ENCODE measurements at places on chromosomes 4 and X.
A peak's percentile ranks its signal among the peaks of the same experiment; 100 is the strongest.

- DNase-seq = peak; percentile 0
Measured at GRCh38 chr4:119314356-119314755, 7.6 kb downstream of the FABP2 start.

DNA sequence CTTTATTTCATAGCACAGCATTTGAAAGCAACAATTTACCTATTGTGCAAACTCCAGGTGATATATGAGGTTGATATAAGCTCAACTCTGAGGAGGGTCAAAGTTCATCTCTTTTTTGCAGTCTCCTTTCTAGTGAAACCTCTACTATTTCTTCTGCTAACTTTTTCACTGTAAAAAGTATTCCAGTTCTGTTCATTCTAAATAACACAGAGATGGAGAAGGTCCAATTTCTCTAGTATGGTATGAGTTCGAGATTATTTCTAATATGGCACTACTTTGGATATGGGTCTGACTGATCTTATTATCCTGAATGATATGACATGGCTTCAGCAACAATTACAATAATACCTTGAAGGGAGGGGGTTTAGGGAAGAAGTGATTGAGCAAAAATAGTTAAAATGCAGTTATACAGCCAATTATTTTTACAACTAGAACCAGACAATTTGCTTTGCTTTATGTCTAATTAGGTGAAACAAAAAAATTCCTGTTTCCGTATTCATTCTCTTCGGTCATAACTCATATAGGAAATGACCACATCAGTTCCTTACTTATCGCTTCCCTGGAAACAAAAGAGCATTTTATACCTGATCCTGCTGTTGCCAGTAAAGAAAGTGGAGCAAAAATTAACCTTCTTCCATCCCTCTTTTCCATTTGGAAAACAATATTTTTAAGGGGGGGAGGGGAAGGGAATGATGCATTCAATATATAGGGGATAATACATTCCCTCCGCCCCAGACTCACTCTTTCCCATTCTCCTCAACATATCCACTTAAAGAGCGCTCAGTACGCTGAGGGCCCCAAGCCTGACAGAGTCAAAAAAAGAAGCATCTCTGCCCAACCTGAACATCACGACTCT lies 1.0 kb downstream of the TBC1D9 start:
- no peak for DNase-seq

- DNase-seq = no peak
Measured at GRCh38 chrX:48714573-48714972, 18.0 kb downstream of the SUV39H1 start.

GRCh38 chr4:6271206-6271605 lies 1.6 kb downstream of the WFS1 start:
- DNase-seq = no peak

- DNase-seq = no peak
Measured at GRCh38 chrX:53486285-53486684, 52.1 kb upstream of the HSD17B10 start.

- DNase-seq = no peak
Measured at GRCh38 chr4:74531963-74532794, 87.2 kb downstream of the AREG start.

DNA sequence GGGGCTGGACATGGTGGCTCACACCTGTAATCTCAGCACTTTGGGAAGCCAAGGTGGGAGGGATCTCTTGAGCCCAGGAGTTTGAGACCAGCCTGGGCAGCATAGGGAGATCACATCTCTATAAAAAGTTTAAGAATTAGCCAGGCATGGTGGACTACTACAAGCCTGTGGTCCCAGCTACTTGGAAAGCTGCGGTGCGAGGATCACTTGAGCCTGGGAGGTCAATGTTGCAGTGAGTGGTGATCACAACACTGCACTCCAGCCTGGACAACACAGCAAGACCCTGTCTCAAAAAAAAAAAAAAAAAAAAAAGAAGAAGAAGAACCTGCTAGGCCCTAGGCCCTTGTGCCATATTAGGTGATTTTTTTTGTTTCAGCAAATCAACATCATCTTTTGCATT lies 12.2 kb downstream of the SRD5A3 start:
- DNase-seq = no peak

DNA sequence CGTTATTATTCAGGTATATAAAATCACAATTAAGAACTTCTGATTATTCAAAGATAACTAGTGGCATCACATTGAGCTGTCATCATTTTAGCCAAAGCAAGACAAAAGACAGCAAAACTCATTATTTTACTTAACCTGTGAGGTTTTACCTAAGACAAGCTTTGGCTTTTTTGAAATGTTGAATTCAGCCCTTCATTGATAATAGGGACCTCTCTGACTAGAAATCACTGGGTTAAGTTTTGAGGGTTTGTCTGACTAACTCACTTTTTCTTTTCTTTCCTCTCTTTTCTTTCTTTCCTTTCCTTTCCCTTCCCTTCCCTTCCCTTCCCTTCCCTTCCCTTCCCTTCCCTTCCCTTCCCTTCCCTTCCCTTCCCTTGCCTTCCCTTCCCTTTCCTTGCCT lies 244.2 kb downstream of the GRXCR1 start:
- DNase-seq = no peak

- DNase-seq = no peak
Measured at GRCh38 chr4:109560687-109561461, 828 bp downstream of the MCUB start.

DNA sequence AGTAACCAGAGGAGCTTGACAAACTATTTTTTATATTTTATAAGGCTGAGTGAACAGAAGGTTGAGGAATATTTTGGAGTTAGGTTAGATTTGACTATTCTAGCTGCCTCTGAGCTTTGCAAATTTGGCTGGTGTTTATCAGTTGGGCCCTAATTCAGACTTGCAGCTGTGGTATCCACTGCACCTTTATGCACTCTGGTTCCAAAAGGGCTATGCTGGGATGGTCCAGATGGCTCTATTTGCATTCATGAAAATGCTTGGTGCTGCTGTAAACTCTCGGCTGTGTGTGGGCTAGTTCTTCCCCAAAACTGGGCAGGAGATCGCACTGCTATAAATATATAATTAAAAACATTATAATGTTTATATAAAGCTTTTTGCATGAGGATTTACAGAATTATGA lies 106.3 kb downstream of the REPS2 start:
- DNase-seq = no peak

DNA sequence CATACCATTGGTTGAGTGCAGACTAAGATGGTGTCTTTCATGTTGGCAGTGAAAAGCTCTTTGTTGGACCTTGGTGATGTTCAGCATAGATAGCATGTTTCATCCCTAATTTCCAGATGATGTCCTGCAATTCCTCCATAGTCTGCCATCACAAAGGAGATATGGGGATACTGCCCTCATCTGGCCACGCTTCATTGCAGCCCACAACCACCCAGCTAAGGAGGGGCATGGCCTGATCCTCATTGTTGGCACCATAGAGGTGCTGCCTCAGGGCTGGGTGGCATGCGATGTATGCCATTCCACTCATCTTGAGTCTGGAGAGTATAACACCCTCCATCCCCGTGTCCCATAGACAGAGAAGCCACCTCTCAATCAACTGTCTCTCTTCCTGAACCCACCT lies 31.5 kb upstream of the NUDT6 start:
- no peak for DNase-seq

DNA sequence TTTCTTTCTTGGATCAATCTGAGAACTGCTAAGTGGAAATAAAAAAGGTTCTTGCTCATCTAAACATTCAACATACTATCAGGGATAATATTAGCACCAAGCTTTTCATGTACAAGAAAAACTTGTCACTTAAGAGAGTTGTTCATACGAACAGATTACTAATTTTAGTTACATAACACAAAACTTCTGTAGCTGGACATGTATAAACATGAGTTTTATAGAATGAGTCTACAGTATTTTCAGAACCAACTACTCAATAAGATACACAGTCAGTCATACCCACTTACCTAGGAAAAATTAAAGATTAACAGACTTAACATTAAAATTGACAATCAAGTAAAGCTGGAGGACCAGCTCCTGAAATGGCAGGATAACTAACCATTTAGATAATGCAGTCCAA lies 540.1 kb upstream of the FAM241A start:
- DNase-seq = no peak

DNA sequence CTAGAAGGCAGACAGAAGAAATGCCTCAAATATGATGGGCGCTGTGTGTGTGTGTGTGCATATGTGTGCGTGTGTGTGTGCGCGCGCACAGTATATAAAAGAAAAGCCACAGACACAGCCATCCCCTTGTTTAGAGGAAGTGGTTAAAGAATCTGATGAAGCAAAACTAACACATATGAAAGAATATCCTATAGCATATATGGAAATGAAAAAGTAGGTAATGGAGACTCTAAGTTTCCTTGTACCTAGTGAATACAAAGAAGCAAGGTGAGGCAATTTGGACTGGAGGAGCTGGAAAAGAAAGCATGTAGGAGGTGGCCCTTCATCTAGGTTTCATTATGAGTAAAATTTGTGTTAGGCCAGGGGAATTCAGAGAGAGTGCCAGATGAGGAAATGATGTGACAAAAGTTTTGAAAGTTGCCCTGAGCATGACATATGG lies 58.6 kb upstream of the MCF2 start:
- DNase-seq = no peak

- no peak for DNase-seq
Measured at GRCh38 chr4:105601406-105601805, 49.0 kb downstream of the ARHGEF38 start.

GRCh38 chr4:26964512-26964911 lies 103.9 kb downstream of the STIM2 start:
- DNase-seq = no peak

- no peak for DNase-seq
Measured at GRCh38 chrX:12843668-12844279, 23.1 kb upstream of the TLR7 start.

DNA sequence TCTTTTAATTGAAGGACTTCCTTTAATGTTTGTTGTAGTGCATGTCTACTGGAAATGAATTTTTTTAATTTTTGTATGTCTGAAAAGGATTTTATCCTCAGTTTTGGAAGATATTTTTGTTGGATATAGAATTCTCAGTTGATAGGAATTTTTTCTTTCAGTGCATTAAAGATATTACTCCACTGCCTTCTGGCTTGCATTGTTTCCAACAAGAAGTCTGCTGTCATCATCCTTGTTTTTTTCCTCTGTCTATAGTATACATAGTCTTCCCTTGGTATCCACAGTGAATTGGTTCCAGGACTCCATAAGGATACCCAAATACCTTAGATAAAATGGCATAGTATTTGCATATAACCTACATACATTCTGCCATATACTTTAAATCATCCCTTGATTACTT lies 33.5 kb downstream of the SCD5 start:
- no peak for DNase-seq

GRCh38 chr4:140130677-140131076 lies 23.3 kb downstream of the MAML3 start:
- no peak for DNase-seq

- no peak for DNase-seq
Measured at GRCh38 chr4:146959692-146960091, 14.0 kb upstream of the TTC29 start.

GRCh38 chrX:116378961-116379360 lies 57.4 kb upstream of the SLC6A14 start:
- no peak for DNase-seq

DNA sequence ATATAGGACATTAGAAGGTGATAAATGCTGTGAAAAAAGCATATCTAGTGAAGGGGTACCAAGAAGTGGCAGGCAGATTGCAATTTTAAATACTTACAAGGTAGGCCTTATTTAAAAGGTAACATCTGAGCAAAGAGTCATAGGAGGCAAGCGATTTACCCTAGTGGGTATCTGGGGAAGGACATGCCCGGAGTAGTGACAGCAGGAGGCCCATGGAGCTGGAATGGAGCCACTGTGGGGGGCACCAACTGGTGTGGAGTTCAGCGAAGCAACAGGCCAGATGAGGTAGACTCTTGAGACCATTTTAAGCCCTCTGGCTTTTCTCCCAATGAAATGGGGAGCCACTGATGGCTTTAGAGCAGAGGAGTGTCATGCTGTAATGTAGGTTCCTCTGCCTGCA lies 37.3 kb downstream of the SEC24D start:
- DNase-seq = no peak

DNA sequence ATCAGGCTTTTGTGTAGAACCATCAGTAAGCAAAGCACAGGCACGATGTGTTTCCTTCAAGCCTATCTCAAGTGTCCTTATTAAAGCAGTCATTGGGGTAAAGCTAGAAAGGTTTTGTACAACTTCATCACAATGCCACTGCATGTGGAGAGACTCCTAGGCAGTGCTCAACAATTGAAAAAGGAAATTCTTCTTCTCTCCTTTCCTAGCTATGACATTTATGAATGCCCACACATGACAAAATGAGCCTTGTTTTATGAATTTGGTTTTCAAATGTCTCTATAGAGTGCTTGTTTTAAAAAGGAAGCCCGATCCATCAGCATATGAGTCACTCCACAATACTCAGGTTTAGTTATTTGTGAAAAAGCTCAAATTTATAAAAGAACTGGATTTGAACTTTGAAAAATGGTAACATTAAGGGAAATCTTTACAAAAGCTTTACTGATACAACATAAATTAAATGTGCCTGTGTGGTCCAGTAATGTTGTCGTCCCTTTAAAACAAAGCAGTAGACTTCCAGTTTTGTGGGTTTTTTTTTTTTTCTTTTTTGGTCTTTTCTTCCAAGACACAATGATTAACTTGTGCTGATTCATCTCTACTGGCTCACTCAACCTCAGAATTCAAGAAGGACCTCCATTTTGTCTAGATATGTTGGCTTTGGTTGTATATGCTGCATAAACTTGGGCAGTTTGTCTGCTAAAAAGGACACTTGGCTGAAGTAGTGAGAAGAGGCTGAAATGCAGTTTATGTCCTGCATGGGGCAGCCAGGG lies 273.8 kb downstream of the GASK1B start:
- no peak for DNase-seq

- DNase-seq = no peak
Measured at GRCh38 chr4:161336016-161336530, 827.7 kb downstream of the FSTL5 start.

- DNase-seq = no peak
Measured at GRCh38 chrX:78116766-78117165, 12.7 kb downstream of the PGK1 start.

GRCh38 chr4:88535090-88535755 lies 11.6 kb upstream of the PYURF start:
- DNase-seq = no peak

GRCh38 chrX:100658941-100659381 lies 15.0 kb downstream of the SRPX2 start:
- DNase-seq = no peak

- DNase-seq = no peak
Measured at GRCh38 chr4:91769912-91770311, 533.9 kb upstream of the GRID2 start.

- no peak for DNase-seq
Measured at GRCh38 chr4:28014469-28014868, 1153.8 kb downstream of the STIM2 start.

- no peak for DNase-seq
Measured at GRCh38 chrX:25427873-25428555, 412.2 kb upstream of the ARX start.

- no peak for DNase-seq
Measured at GRCh38 chrX:130658310-130658709, 244.7 kb downstream of the ENOX2 start.

- DNase-seq = no peak
Measured at GRCh38 chrX:142256935-142257334, 51.8 kb upstream of the MAGEC2 start.

DNA sequence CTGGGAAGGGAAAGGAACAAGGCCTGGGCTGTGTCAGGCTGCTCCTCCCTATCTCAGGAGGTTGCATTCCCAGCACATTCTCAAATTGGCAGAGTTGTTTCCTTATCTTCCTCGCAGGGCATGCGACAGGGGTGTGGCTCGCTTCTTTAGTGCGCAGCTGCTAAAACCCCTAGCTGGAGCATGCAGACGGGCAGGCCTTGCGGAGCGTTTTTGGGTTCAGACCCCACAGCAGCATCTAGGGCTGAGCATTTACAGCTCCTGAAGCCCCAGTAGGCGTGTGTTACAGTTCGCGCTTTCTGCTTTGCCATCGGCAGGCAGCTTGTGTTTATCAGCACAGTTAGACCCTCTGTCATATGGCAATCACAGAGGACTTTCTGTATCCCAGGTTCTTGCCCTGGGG lies 392.4 kb downstream of the TECRL start:
- DNase-seq = no peak
